Activated naive CD8-positive, alpha-beta T cell treated with anti-CD3 and anti-CD28 coated beads, Interleukin-2, amount 50 U/mL, for 16 hours (primary cell): ENCODE measurements at places on chromosomes 5 and 9.

GRCh38 chr5:82142217-82142841 lies 135.8 kb downstream of the RPS23 start:
- no peak for DNase-seq

- no peak for DNase-seq
These were observed 104.3 kb downstream of the PIK3R1 start for GRCh38 chr5:68319706-68320412.

GRCh38 chr9:105290418-105290817 lies 46.0 kb downstream of the SLC44A1 start:
- DNase-seq, result no peak

DNA sequence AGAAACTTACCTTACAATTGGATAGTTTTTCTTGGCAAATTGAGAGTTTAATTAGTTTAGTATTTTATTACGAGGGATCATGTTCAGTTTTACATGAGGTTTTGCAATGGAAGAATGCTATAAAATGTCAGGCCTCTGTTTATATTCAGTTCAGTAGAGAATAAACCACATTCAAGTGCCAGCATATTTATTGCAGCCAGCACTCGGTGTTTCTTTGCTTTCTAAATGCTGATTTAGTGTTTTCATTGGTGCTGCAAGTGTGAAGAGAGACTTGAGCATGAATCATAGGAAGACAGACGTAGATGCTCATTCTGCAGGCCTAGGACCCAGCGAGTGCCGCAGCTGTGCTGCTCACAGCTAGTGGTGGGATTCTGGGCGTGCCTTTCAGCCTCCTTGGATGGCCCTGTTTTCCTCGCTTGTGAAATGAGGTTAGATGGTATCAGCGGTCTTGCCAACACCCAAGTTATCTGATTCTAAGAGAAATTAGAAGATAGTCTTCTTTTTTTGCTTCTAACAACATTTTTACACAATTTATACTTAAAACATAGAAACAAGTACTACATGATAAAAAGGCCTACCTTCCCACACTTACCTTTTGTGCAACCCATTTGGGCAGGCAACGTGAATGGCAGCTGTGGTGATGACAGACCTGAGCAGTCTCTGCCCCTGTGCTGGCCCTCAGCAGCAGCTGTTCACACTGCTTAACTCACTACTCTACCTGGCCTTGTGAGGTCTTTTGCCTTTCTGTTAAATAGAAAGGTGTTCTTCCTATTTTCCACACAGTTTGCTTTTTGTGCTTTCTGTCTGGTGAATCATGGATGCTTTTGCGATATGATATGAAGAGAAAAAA lies 26.8 kb upstream of the TNFAIP8 start:
- no peak for DNase-seq

GRCh38 chr5:115961381-115962238 lies 665 bp upstream of the LVRN start:
- no peak for DNase-seq

DNA sequence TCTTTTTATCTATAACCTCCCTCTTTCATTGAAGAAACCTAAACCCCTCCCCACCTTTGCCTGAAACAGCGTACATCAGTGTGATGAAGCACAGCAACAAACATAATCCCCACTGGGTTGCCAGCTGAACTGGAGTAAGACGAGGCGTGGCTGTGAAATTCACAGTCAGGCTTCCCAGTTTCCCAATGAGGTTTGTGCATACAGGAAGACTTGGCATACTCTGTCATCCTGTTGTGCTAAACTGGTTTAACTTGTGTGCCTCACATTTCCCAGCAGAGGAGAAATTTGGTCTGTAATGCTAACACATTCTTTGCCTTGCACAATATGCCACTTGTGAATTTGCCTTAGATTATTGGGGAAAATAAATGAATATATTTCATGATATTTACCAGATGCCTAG lies 121.5 kb downstream of the SV2C start:
- no peak for DNase-seq

DNA sequence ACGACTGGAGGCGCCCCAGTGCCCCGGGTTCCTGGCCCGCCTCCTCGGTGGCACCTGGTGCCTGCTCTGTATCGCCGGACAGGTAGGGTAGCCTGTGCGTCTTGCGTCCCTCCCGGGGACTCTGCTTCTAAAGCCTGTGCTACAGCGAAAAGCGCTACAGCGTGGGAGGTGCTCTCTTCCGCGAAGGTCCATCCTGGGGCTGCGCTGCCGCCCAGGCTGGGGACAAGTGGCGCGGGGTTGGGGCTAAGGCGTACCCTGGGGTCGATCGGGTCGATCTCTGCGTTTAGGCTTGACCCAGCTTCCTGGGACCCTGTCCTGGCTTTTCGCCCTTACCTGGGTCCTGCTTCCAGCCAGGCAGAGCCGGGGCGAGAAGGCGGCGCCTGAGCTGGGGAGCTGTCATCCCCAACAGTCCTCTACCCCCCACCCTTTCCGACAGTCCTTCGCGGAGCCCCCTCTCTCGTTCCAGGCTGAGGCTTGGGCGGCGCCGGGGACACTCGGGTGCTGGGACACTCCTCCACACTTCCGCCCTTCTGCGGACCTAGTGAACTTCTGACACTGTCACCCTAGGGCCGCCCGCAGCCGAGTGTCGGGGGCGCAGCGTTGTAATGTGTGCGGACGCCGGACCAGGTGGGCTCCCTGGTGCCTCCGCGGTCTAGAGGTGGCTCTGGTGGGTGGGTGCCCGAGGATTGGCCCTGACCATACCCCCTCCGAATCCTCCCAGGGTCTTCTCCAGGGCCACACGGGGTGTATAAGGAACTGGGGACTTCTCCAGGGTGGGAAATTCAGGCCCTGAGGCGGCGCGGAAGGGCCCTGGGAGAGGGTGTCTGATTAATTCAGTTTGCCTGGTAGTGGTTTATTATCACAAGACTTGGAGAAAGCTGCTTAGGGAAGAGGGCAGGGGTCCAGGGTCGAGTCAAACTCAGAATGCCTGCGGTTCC lies 328.2 kb downstream of the SH3GL2 start:
- no peak for DNase-seq

DNA sequence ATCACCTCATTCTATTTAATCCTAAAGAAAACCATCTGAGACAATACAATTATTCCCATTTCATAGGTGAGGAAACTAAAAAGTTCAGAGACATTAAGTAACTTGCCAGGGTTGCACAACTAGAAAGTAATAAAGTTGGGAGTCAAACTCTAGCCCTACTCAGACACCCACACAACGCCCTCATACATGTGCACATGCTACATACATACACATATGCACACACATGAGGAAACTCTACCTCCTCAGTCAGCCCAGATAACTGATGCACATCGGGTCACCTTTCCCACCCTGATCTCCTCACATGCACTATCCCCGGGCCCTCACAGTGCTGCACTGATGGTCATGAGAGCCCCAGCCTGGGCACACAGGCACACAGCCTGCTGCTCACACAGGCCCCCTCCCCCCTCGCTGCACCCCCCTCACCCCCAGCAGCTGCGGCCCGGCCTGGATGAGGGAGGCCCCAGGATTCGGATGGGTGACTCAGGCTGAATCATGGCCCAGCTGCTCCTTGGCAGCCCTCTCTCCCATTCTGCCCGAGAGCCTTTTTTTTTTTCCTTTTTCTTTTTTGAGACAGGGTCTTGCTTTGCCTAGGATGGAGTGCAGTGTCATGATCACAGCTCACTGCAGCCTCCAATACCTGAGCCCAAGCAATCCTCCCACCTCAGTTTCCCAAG lies 5.0 kb upstream of the GPRIN1 start:
- no peak for DNase-seq
